Activated CD8-positive, alpha-beta memory T cell treated with anti-CD3 and anti-CD28 coated beads for 48 hours (primary cell): ENCODE measurements at places on chromosomes 1 and 21.

- DNase-seq, result no peak
Measured at GRCh38 chr1:236282425-236282716, 613 bp upstream of the ERO1B start.

DNA sequence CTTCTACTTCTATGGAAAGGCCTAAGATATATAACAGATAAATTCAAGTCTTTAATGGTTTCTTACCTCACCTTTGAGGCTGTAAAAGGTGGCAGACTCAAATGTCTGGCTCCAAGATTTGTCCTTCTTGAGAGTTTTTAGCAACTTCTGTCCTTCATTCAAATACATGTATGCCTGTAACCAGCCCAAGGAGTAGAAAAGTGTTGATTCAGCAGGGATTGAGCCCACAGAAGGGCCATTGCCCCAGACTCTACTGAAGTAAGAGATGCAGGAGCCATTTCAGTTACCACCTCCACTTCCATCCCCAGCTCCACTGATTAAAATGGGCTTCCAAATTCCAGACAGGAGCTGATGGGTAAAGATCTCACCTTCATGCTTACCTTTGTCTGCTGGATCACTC lies 80.0 kb downstream of the ADCY10 start:
- no peak for DNase-seq

- DNase-seq, result no peak
Measured at GRCh38 chr1:183638649-183639387, 3.2 kb upstream of the ARPC5 start.

DNA sequence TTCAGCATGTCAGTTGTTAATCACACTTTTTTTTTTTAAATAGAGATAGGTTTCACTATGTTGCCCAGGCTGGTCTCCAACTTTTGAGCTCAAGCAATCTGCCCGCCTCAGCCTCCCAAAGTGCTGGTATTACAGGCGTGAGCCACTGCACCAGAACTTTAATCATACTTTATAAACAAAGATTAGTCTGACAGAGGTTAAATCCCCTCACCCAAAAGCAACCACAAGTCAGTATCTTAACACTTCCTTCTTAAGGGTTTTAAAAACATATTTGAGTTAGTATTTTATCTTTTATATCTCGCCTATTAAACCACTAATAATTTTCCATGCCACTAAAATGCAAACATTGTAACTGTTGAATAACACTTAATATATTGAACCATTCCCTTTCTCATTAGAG lies 70.2 kb downstream of the COP1 start:
- no peak for DNase-seq

GRCh38 chr1:43786201-43786958 lies 79.0 kb downstream of the ST3GAL3 start:
- DNase-seq, result no peak

DNA sequence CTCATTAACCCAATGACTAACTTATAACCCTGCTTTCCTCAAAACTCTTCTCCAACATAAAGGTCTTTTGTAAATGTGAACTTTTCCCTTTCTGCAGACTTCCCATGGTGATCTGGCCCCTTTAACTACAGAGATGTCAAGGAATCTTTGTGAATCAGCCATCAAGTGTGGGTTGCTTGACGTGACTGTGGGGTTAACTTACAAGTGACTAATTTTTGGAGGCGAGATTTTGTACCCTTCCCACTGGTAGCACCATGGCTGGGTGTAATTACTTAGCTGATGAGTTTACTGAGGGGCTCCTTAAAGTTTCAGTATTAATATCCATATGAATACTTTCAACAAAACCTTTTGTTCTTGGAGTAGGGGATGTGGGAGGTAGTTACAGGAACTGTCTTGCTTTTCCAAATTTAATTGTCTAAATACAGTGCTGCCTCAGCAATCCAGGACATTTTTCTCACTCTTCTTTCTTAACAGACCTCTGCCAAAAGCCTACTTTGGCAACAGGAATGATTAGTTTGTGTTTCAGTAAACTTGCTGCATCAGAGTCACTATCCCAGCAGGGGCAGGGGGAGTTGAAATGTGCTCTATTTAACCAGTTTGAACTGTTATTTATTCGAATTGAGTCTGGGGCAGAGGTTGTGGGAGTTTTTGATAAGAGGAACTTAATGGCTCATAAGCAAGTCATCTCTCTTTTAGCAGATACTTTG lies 217.3 kb upstream of the FGGY start:
- DNase-seq, result no peak

DNA sequence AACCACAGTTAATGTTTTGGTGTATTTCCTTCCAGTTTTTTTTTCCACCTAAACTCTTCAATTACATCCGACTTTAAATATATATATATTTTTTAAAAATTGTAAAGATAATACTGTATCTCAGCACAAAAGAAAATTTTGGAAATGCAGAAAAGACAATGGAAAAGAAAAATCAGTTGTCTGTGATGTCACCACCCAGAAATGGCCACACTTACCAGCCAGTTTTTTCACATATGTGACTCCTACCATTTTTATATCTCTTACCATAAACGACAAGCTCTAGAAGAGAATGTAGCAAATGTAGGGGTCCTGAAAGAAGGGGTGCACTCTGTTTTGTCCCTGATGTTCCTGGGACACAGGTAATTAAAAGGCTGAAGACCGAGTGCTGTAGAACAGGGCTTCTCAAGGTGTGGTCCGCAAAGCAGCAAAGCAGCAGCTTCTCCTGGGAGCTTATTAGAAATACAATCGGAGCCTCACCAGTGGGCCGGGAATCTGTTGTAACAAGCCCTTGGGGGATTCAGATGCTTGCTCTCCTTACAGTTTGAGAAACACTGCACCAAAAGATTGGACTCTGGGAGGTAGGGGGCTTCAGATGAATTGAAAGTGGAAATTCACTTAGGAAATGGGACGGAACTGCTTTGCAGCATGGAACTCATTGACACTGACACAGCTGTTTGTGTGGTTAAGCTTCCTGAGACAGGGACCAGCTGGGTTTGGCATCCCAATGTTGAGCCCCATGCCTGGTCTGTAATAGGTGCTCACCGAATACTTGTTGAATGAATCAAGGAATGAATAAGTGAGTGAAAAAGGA lies 44.1 kb downstream of the ALPL start:
- no peak for DNase-seq

- DNase-seq, result no peak
Measured at GRCh38 chr1:121516234-121516967, 331.6 kb downstream of the SRGAP2C start.

- DNase-seq, result no peak
Measured at GRCh38 chr1:92822879-92823278, 9.0 kb upstream of the RPL5 start.

DNA sequence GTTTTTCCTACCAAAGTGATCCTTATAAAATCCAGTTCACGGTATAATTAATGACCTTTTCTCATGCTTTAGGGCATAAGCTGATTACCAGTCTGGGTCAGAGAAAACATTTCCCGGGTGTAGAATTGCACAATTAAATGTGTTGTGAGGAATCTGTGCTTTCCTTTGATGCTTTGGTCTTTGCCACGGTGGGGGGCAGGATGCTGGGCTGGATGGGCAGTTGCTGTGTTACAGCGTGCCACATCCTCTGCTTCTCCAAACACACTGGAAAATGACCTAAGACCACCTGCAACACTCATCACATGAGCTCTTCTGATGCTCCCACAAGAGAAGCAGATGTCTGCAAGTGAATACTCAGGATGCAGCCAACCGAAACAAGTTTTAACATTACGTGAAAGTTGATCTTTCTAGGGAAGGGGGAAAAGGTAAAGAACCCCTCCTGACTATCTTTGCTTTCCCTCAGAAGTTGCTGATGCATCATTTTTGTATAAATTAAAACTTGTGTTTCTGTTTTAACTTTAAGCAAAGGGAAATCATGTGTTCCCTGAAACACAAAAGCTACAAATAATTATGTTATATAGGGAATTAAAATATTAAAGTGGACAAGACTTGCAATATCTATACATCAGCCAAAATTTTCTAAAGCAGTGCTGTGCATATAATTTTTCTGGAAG lies 515.3 kb upstream of the NR5A2 start:
- DNase-seq, result no peak

DNA sequence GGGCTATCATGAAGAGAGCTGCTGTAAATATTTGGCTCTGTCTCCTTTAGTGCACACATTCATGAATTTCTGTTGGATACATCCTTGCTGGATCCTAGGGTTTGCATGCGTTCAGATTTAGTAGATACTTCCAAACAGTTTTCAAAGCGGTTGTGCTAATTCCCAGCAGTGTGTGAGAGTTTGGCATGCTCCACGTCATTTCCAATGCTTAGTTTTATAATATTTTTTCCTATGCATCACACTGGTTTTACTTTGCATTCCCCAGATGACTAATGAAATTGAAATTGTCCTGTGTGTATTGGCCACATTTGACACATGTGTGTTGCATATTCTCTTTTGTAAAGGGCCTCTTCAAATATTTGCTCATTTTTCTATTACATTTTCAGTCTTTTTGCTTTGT lies 18.5 kb upstream of the AADACL3 start:
- no peak for DNase-seq

- DNase-seq, result no peak
Measured at GRCh38 chr1:84732520-84732919, 42.3 kb upstream of the SSX2IP start.

DNA sequence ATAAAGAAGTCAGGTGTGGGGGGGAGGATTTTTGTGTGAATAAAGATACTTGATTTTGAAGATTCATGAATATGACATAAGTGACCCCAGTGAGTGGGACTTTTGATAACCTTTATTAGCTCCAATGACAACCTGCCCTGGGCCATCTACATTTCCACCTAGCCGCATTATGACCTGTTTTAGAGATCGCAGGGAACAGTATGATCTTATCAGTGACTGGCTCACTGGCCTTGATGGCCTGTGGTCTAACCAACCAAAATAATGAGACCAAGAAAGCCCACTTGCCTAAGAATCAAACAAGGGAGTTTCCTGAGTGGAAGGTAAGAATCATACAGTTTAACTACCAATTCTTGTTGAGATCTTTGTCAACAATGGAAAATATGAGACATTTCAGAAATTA lies 1.8 kb downstream of the ELAPOR1 start:
- DNase-seq, result no peak

DNA sequence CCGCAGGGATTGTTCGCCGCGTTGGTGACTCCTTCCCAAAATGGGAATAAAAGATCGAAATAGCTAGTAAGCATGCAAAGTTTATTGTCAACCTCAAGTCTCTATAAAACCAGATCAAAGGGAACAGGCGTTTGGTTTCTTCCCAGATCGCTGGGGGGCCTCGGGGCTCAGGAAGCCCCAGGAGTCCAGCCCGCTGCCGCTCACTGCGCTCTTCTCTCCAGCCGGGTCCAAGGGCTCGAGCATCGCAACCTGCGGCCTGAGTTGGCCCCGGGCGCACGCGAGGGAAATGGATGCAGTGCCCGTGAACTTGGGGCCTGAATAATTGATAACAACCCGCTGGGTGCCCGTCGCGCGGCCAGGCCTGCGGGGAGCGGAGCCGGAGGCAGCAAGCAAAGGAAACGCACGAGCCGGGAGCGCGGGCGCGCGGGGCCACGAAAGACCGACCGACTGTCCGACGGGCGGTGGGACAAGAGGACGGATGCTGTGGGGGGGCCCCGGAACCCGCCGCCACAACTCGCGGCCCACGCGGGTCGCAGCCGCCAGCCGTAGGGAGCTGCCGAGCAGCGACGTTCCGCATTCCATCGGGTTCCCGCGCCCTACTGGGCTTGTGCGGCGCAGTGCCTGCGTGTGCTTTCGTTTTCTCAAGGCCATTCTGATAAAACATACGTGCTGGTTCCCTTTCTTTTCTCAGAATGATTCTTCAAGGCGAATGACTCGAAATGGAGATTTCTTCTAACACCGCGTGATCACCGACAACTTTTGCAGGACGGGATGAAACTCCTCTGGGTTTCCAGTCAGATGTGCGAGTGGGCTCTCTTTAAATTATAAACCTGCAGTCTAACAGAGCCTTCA lies 14.0 kb upstream of the ALX3 start:
- DNase-seq, result no peak

DNA sequence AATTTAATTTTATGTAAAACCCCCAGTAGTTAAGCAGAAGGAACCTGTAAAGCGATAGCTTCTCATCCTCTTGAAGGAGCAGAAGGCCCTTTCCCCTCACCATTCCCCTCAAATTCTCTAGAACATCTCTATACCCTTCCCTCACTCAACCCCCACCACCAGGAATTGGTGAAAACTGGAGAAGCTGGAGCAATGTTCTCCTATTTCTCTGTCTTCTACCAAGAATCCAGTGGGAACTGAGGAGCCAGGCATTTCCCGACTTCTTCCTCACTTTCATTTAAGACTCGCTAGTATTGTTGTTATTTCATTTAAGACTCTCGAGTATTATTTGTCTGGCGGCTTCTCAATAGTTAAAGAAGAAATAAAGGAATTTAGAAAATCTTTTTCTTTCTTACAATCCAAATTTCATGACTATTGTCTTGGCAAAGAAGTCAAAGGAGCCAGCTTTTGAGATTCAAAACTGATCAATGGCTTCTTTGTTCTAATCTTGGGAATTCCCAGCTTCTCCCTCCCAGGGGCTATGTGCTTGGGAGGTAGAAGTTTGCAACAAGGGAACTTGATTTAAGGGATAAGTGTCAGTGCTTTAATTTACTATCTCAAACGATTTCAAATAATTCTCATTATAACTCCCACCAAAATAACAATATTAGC lies 253.3 kb upstream of the ADGRL2 start:
- DNase-seq, result no peak

- DNase-seq, result no peak
Measured at GRCh38 chr1:90391126-90391525, 326.0 kb downstream of the BARHL2 start.

DNA sequence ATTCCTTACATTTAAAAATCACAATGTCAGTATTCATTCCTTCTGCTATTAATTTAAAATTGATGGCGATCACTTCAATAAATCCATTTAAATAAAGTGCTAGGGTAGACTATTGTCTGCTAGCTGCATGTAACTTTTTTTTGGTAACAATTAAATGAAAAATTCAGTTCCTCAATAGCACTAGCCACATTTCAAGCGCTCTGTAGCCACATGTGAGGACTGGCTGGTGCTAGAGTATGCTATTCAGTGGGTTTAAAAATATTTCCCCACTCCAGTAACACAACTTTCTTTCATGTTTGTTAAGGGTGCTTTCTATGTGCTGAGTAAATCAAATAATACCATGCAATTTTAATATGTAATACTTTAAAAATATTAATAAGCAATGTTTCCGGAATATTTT lies 108.2 kb downstream of the LTN1 start:
- DNase-seq, result no peak

DNA sequence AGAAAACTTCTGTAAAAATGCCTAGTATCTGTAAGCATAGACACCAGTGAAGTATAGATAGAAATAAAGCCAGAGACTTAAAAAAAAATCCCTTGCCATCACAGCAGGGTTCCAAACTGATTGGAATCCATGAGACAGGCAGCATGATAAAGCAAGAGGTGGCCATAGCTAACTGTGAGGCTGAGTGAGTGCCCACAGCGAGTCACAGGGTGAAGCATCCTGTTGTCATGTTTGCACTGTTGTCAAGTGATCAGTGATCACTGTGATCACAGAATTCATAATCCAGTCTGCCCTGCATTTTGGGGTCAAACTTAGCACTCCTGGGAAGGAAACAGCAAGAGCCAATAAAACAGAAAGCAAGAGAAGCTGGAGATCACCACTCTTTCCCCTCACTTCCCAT lies 33.3 kb downstream of the LRRC8B start:
- DNase-seq, result no peak

GRCh38 chr1:67239738-67240137 lies 67.9 kb upstream of the IL12RB2 start:
- no peak for DNase-seq

GRCh38 chr1:93839753-93840152 lies 39.3 kb downstream of the DNTTIP2 start:
- DNase-seq, result no peak
